ENCODE measurements at places on chromosomes 1 and 21.

DNA sequence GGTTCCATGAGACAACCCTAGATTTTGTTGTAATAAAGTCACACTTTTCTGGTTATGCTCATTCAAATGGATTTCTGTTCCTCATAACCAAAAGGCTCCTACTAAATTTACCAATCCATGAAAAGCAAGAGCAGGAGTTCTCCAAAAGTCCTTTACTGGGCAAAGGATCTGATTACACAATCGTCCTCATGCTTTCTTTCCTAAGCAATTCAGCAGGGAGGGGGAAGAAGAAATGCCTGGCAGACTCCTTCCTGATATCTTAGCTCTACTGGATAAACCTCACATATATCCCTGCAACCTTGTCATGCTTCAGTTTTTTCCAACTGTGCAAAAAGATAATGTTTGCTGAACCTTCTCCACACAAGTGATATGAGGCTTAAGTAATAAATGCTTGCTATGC lies 67.6 kb upstream of the GUCA2B start:
- DNase-seq: no peak

DNA sequence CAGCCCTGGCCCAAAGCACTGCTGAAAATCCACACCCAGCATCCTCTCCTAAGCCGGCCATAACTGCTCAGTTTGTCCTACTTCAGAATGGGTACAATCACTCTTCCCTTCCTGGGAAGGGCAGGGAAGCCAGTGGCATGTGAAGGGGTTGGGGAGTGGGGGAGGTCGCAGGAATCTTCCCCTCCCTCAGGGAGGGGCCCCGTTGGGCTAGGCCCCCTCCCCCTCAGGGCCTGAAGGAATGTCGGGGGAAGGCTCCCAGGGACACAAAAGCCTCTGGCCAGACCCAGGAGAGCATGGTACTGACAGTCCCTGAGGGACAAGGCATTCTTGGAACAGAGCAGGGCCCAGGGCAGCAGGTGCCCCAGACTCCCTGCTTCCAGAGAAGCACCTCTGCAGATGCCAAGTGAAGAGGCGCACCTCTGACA lies 1.2 kb downstream of the ELOVL1 start:
- no peak for DNase-seq

- no peak for DNase-seq
These were observed 14.7 kb downstream of the S100A7A start for GRCh38 chr1:153431002-153431401.

DNA sequence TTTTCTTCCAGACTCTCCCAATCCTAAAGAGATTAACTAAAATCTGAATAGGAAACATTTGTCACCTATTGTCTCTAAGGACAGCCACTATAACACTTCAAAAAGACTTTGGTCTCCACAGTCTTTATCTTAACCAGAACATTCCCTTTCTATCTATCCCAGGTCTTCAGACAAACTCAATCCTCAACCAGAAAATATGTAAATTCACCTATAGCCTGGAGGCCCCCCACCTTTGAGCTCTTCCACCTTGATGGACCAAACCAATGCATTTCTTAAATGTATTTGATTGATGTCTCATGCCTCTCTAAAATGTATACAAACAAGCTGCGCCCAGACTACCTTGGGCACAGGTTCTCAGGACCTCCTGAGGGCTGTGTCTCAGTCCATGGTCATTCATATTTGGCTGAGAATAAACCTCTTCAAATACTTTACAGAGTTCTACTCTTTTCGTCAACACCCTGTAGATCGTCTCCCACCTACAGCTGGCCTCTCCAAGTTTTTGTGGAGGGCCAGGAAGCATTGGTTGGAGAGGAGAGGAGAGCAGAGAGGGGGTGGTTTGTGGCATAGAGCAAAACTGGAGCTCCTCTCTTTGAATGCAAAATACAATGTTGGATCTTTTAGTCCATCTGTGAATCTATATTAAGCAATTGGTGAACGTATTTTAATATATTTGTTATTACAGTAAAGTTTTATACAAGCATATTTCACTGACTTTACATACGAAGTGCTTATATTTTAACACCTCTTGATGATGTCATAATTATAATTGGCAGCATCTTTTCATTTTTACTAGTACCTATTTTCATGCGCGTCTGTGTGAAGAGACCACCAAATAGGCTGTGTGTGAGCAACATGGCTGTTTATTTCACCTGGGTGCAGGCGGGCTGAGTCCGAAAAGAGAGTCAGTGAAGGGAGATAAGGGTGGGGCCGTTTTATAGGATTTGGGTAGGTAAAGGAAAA lies 230.7 kb upstream of the DUSP10 start:
- DNase-seq: no peak

DNA sequence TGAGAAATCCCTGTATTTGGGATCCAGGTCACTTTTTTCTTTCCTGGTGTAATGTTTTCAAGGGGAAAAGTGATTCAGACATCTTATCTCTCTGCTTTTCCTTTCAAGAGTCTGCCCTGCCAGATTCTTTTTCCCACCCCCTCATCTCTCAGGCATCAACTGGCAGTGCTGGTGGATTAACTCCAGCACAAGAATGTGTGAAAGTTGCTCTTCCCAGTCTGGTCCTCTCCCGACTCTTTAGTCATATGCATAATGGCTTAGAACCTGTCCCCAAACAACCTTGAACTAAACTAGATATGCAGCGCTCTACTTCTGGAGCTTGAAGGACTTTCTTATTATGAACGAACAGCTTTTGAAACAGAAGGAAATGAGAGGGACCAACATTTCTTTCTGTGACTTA lies 88.5 kb downstream of the SLC44A5 start:
- DNase-seq: no peak

GRCh38 chr1:196027127-196027526 lies 581.1 kb downstream of the KCNT2 start:
- DNase-seq: no peak

DNA sequence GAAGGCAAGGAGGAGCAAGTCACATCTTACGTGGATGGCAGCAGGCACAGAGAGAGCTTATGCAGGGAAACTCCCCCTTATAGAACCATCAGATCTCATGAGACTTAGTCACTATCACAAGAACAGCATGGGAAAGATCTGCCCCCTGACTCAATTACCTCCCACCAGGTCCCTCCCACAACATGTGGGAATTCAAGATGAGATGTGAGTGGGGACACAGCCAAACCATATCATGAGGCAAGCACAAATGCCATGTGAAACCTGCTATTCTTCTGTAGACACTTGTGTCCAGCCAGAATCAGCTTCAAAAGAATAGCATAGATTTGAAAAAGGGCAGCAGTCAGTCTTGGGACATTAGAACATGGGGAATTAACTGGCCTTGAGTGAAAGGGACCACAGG lies 32.2 kb upstream of the UBE2U start:
- DNase-seq: no peak

GRCh38 chr1:36206323-36206858 lies 17.9 kb upstream of the THRAP3 start:
- DNase-seq: no peak

GRCh38 chr1:63408331-63408730 lies 40.9 kb downstream of the ALG6 start:
- DNase-seq: no peak

All from iPS DF 19.7 (cell line).